ENCODE measurements at places on chromosomes 5 and 9.

DNA sequence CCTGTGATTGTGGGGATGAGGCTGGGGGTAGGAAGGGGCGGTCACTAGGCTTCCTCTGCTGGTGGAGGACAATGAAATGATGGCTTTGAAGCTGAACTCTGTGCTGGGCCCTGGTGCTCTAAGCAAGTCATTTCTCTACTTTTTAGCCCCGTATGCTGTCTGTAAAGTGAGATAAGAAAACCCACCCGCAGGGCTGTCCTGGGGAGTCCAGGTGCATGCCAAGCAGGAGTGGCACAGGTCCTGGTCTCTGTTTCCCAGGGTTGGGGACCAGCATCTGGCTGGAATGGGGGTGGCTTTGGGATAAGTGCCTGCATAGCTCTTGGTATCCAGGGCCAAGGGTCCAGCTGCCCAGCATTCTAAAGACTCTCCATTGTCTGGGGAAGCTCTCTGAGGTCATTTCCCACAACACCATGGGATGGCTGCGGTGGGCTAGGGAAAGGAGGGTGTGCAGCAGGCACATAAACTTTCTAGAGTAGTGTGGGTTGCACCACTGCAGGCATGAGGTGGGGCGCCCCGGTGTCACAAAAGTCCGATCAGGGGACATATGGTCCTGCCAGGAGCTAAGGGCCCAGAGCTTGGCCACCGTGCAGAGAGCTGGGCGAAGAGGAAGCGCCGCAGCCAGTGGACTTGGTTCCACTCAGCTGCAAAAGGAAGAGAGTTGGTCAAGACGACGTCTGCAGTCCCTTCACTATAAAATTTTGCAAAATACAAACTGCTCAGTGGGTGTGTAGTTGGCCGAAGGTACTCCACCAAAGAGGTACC lies 25.6 kb upstream of the GTF3C5 start:
- DNase-seq: peak; percentile 54

- DNase-seq: peak; percentile 90
Observed at GRCh38 chr9:6014670-6015270, 654 bp downstream of the RANBP6 start.

DNA sequence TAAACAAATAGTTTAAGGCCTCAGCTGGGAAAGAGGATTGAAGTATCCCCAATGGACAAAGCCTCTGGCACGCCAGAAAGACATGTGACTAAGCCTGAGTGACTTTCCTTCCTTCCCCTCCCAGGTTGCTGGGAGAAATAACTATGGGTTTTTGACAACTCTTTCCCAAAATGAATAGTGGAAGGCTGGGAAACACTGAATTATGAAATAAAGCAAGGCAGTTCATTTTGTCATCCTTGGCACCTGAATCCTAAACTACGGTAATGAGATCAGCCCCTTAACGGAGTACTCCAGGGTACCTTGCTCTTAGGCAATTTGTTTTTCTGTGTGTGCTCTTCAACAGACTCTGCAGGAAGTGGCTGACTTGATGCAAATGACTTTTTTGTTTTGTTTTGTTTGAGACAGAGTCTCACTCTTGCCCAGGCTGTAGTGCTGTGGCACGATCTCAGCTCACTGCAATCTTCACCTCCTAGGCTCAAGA lies 75.2 kb downstream of the LMNB1 start:
- DNase-seq: no peak

DNA sequence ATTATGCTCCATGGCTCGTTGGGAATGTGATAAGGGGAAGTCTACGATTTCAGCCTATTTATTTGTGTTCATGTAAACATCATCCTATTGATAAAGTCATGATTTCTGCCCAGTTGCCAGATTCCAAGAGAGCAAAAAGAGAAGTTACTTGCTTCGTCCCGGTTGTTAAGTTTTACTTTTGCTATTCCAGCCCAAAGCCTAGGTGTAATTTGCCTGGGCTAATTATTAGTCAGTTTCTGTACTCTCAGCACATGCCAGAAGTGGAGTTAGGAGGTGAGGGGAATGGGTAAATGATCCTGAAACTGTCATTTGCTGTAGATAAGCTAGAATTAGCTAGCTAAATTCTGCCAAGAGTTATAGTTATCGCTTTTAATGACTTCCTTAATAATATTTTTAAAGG lies 4.5 kb upstream of the ANKH start:
- no peak for DNase-seq

DNA sequence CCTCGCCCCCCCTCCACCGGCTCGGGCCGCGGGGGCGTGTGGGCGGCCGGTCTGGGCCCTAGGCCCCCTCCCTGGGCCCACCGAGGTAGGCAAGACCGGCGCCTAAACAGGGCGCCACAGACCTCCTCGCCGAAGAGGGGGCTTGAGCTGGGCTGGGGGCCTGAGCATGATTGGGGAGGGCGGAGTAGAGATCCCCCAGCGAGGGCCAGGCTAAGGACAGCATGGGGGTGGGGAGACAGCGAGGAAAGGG lies 108.9 kb downstream of the PSD2 start:
- DNase-seq: no peak

DNA sequence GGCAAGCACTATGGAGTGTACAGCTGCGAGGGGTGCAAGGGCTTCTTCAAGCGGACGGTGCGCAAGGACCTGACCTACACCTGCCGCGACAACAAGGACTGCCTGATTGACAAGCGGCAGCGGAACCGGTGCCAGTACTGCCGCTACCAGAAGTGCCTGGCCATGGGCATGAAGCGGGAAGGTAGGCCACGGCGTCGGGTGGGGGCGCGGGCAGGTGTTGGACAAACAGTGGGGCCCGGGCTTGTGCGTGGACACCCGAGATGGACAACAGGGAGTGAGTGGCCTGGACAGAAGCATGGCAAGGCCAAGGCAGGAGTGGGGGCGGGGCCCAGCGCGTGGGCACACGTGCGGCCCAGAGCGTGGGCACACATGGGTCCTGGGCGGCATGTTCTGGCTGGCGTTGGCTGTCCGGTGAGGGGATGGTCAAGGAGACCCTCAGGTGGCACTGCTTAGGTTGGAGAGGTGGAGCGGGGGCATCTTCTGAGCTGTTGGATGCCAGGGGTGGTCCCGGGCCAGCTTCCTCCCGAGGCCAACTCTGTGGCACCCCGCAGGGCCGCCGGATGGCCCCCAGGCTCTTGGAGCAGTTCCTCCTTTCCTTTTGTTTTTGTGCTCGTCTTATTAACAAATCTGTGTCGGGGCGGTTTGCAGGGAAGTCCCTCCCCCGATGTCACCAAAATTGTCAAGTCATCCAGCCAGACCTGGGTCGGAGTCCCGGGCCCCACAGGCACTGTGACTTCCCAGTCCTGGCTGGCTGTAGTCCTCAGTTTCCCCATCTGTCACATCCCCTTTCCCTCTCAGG lies 82.9 kb downstream of the RXRA start:
- no peak for DNase-seq

GRCh38 chr5:59807806-59808205 lies 85.7 kb downstream of the PDE4D start:
- no peak for DNase-seq

DNA sequence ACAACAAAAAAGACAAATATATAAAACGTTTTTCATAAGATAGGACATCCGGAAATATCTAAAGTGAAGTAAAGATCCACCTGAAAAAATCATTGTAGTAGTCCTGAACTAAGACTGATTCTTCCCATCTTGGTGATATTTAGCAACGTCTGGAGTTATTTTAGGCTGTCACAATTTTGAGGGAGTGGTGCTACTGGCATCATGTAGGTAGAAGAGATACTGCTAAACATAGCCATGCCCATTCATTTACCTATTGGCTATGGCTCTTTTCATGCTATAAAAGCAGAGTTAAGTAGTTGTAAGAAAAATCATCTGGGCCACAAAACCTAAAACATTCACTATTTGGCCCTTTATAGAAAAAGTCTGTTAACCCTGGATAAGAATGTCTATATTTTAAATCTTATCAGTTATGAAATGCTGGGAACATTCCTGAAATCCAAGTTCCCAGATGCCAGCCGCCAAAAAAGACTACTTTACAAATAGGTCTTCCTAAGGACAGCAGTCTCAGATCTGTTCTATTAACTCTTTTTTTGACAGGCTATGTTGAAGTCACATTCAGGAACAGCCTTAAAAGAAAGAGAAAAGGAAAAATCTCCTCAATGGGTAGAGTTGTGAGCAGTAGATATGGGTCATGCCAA lies 27.0 kb downstream of the RAPGEF6 start:
- DNase-seq: no peak

DNA sequence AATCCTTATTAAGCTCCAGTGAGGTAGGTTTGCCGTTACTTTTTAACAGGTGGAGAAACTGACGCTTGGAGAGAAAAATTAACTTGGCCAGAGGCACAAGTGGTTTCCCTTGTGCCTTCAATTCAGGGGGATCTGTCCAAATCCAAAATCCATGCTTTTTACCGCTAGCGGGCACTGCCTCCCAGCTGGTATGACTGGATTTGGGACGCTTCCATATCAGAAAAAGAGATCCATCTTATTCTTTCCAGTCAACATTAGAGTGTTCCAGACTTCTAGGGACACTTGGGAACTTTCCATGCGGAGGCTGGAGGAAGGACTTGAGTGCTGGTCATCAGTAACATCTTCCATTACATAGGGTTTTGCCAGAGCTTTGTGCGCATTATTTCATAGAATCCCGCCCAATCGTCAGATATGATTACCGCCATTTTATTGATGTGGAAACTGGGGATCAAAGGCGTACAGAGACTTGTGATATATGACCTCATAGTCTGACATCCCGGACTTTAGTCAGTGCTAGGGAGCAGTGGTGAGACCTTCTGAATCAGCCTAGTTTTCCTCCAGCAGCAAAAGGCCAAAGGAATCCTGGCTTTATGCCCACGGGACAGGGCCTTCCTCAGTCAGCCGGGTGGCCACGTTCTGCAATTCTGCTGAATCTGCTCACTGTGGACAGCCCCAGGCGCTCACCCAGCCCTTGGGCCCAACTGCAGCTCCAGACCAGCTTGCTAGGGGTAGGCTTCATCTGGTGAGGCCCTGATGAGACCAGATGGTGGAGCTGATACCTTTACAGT lies 1.1 kb upstream of the GNPDA1 start:
- DNase-seq: no peak

Measured in OCI-M1 (cell line).